ENCODE measurements at places on chromosomes 2 and 18. TPM values are rescaled to one million over a fixed set of nuclear protein-coding genes. Genes with fewer than 3 reads are reported as not detected.

Gene ABCG8
- not detected for total RNA-seq

Gene GATA6
- total RNA-seq = not detected

Gene AMER3
- total RNA-seq = not detected

Gene CYP26B1
- not detected for total RNA-seq

- DNase-seq = no peak
Measured at GRCh38 chr2:96207774-96208142, 869 bp downstream of the STARD7 start.

DNA sequence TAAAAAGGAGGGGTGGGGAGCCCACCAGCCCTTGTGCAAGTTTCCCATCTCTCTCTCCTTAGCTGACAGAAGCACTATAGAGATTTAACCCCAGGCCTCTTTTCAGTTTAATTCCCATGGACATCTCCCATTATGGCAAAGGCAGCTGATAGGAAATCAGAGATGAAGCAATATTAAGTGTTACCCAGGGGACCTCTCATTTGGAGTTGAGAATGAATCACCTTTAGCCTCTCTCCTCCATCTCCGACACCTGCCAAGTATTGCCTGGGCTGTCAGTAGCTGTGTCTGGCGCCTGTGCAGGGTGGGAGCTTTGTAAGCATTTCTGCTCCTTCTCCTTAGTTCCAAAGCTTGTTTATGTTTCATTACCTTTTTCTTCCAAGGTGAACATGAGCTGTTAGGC lies 109.0 kb downstream of the AQP4 start:
- no peak for DNase-seq

DNA sequence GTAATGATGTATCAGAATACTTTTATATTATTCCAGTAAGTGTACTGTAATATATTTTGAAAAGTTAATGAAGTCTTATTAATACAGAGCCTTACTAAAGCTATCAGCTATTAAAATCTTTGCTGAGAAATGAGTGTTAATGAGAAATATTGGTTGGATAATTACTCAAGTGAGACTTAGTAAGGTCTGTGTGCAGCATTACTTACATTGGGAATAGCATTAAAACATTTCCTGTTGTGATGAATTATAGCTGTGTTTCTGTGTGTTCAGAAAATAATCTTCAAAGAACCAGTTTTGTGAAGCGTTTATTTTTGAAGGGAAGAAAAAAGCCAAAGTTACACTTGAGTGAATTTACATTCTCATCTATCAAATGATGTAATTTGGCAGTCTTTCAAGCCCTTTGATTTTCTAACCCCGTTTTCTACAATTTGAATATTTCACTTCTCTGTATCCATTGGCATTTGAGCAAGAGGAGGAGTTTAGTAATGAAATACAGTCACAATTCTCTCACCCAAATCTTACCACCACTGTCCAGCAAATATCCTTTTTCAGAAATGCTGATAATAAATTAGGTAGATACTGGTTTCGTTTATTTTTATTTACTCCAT lies 123.5 kb upstream of the BOD1L2 start:
- no peak for DNase-seq

GRCh38 chr2:109337221-109337620 lies 208.2 kb downstream of the SH3RF3 start:
- DNase-seq = no peak

GRCh38 chr2:166361351-166362153 lies 14.2 kb downstream of the SCN9A start:
- DNase-seq = no peak

GRCh38 chr2:120465012-120465700 lies 119.2 kb downstream of the INHBB start:
- DNase-seq = no peak

GRCh38 chr2:226478109-226478809 lies 321.4 kb downstream of the IRS1 start:
- DNase-seq = no peak

DNA sequence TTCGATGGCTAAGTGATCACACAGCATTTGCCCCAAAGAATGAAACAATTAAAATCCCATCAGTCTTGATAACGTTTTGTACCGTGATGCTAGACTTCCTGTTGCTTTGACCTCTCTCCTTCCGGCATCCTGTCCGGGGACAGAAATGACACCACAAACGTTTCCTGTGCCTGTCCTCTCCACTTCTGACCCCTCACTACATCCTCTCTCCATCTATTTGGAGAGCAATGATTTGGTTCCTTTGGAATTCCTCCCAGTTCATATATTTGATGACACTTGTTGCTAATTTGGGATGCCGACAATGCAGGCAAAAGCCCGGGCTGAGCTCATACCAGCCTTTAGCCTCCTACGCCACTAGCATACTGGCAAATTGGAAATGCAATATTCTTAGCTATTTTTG lies 151.2 kb upstream of the CCDC68 start:
- no peak for DNase-seq

DNA sequence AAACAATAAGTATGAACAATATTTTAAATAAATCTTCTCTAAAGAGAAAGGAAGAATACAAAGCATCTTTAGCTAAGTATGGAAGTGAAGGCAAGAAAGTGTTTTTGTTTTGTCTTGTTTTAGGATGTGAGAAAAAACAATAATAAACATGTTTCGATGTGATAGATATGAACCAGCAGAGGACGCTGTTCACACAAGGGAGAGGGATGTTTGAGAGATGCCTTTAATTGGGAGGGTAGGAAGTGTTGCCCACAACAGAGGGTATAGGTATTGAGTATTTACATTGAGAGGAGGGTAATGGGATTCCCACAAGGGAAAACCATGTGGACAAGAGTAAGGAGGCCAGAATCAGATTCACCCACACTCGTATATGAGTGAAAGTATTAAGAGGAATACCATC lies 55.1 kb downstream of the CDH19 start:
- DNase-seq = no peak
